Stimulated activated CD8-positive, alpha-beta memory T cell treated with anti-CD3 and anti-CD28 coated beads, Interleukin-2, amount 100 ng/mL, for 1 hour (primary cell): ENCODE measurements at places on chromosomes 1 and 21.

- no peak for DNase-seq
Measured at GRCh38 chr1:225877580-225877979, 4.6 kb downstream of the TMEM63A start.

GRCh38 chr1:197911111-197911856, 5.9 kb upstream of the LHX9 start:
- DNase-seq = no peak

- DNase-seq = no peak
Measured at GRCh38 chr1:25713961-25714360, 86.0 kb upstream of the SELENON start.

GRCh38 chr1:84775535-84775920, 85.3 kb upstream of the SSX2IP start:
- no peak for DNase-seq

- no peak for DNase-seq
Measured at GRCh38 chr1:69055194-69055593, 512.5 kb upstream of the LRRC7 start.

- no peak for DNase-seq
Measured at GRCh38 chr1:160672789-160673695, 26.2 kb upstream of the SLAMF1 start.

GRCh38 chr1:10905841-10906655, 106.4 kb upstream of the TARDBP start:
- DNase-seq = no peak
